ENCODE measurements at places on chromosomes 12 and 14.

DNA sequence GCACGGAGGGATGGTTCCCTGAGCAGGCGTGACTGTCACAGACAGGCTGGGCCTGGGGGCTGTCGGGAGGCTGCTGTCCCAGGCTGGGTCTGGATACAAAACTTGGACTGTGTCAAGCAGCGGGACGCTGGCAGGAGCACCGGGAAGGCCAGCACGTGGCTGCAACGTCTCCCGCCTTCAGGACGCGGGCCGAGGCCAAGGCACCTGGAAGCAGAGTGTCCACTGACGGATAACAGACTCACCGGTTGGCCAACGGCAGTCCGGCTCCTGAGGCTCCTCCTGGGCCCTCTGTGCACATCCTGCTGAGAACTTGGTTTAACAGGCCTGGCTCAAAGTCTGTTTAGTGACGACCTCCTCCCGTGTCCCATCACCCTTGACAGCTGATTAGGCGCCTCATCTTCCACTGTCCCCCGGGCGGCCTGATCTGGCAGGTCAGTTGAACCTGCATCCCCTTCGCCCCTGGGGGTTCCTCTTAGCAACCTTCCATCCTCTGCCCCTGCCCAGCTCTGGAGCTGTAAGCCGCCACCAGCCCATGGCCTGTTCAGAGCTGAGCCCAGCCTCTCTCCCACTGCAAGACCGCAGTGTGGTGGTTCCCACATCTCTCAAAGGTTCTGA is 2.5 kb downstream of the XRCC3 start:
- no peak for DNase-seq

GRCh38 chr12:95402096-95402495 is 71.9 kb upstream of the METAP2 start:
- DNase-seq, result no peak

DNA sequence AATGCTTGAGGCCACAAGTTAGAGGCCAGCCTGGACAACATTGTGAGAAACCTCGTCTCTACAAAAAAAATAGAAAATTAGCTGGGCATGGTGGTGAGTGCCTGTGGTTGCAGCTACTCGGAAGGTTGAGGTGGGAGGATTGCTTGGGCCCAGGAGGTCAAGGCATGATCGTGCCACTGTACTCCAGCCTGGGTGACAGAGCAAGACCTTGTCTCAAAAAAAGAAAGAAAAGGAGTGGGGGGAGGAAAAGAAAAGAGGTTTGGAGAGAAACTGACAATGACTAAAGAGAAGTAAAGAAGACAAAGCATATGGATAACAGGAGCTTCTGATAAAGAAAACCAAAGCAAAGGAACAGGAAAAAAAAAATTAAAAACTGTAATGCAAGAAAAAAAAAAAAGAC is 37.4 kb upstream of the SELPLG start:
- no peak for DNase-seq

- peak; percentile 49 for DNase-seq
These were observed 44.5 kb downstream of the DYNC1H1 start for GRCh38 chr14:102008891-102009290.

DNA sequence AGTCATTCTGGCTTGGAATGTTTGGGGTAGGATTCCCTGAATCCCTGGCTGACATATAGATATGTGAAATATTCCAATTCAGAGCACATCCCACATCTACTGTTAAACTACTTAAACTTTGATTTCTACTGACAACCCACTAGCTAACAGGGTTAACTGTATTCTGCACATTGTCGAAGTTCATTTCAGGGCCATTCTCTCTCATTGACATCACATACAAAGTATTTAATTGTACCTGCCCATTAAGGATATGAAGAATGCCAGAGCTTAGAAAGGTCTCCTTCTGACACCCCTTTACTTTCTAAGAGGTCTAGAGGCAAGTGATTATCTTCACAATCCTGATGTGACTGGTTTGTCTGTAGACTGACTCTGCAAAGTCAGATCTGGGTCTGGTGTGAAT is 2.8 kb upstream of the DCN start:
- no peak for DNase-seq

DNA sequence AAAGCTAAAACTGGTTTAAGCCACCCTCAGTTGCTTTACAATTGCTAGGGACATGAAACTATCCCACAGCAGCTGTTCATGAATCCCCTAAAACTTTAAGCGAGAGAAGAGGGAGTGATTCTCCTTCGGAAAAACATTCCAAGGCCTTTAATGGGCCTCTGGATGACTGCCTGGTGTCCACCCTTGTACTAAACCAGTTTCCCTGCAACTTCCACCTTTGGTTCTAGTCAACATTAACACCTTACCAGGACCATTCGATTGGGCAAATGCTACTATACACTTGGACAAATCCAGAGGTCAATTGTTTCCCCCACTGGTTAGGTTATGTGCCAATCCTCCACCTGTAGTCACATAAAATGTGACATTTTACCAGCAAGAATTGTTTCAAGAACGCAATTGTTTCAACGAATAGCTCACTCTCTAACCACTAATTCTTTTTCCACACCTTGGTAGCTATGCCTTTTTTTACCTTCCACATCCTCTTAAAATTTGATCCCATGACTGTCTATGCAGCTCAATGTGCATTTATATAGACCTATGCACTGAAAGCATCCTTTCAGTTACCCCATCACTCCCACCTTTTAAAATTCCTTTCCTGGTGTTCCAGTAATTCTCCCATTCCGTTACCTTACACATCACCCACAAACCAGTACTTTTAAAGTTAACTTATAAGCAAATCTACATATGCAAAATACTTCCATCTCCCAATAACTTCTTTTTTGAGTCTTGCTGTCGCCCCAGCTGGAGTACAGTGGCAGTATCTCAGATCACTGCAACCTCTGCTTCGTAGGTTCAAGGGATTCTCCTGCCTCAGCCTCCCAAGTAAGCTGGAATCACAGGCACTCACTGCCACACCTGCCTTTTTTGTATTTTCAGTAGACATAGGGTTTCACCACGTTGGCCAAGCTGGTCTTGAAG is 3.6 kb downstream of the UBC start:
- no peak for DNase-seq

DNA sequence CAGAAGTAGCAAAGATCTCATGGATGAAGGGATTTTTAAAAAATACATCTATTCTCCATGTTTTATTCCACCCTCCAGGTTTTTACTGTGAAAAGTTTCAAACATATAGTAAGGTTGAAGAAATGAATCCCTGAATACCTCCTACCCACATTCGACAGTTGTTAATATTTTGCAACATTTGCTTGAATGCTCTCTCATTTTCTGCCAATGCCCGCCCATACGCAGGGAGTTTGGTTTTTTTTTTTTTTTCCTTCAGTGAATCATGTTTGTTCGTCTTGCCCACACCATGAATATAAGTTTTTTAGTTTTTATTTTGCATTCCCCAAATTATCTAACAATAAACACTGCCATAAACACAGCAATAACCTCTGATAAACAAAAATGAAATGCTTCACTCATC is 82.9 kb downstream of the MAP1LC3B2 start:
- DNase-seq, result no peak

- no peak for DNase-seq
These were observed 6.1 kb downstream of the HOXC10 start for GRCh38 chr12:53991077-53991460.

GRCh38 chr12:6360080-6360571 is 15.2 kb downstream of the SCNN1A start:
- no peak for DNase-seq

DNA sequence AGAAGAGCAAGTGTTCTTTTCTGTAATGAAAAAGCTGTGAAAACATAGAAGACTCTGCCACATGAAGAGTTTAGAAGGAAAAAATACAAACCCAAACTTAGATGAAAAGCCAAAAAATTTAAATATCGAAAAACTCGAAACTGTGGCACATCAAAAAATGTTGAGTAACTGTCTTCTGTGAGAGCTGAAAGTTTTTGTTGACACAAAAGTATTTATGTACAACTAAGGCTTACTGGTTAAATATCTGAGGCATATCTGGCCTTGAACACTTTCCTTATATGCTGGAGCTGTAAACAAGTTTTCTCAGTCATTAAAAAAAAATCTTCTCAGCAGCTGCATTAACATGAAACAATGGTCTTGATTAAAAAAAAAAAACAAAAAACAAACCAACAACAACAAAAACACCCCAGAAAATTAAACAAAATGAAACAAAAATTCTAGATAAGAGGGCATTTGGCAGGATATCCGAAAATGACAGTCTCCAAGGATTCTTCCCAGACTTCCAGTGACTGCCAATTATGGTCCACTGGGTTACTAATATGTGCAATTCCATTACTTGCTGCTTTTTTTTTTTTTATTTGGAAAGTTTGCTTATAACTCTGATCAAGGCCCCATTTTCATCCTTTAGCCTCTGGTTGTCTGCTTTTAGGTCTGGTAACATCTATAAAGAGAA is 84.7 kb upstream of the PAWR start:
- DNase-seq, result no peak

- DNase-seq, result no peak
These were observed 34.3 kb upstream of the UNC79 start for GRCh38 chr14:93396456-93396855.

- no peak for DNase-seq
These were observed 30.4 kb upstream of the CISTR start for GRCh38 chr12:53782093-53782703.

DNA sequence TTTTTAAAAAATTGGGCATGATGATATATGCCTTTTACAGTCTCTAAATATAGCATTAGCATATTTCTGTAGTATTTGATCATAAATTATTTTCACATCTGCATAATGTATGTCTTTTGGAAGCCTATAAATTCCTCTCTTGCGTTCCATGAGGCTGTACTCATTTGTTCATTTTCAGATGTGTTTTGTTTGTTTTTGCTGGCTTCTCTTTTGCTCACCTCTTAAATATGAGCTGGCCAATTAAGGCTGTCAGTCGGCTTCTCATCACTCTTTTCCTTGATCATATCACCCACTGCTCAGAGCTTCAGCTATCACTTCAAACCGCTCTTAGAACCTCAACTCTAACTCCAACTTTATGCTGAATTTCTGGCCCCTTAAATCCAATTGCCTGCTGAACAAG is 6.6 kb downstream of the TMEM263 start:
- DNase-seq, result no peak

- no peak for DNase-seq
These were observed 48.0 kb downstream of the PTHLH start for GRCh38 chr12:27924350-27925135.

Measured in eye (tissue), 1 donor.